Bronchial epithelial cell (primary cell): ENCODE measurements at places on chromosomes 12 and 14. TPM values are rescaled to one million over a fixed set of nuclear protein-coding genes. Genes with fewer than 3 reads are reported as not detected.

GRCh38 chr12:117792471-117792870, 176.3 kb downstream of the KSR2 start:
- no peak for DNase-seq

GRCh38 chr14:77241955-77242354, 29.1 kb downstream of the NGB start:
- DNase-seq, result no peak

DNA sequence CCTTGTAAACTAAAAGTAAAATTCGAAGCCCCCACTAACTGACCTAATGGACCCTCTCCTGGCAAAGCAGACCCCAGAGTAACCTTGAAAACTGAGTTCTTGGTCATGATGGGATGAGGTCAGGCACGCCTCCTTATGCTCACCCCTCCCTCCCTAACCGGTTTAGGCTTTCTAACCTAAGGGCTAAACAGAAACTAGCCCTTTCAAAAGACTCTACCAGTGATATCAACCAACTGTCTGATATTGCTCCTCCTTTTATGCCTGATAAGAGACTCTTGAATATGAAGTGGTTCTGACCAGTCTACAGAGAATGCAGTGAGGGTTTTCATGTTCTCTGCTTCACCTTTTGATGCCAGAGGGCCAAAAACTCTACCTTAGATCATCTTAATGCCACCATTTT, 4.8 kb upstream of the LPCAT3 start:
- DNase-seq, result no peak

DNA sequence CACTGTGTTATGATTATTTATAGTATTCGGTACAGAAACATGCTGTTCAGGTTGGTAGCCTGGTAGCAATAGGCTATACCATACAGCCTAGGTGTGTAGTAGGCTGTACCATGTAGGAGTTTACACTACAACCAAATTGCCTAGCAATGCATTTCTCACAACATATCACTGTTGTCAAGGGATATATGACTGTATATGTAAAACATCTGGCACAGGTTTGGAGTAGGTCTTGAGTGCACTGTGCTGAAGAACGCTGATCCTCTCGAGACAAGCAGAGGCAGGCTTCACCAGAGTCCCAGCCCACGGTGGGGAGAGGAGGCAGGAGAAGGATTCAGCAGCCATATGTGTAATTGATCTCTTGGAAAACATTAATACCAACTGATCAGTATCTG, 15.0 kb upstream of the TBX5 start:
- no peak for DNase-seq

DNA sequence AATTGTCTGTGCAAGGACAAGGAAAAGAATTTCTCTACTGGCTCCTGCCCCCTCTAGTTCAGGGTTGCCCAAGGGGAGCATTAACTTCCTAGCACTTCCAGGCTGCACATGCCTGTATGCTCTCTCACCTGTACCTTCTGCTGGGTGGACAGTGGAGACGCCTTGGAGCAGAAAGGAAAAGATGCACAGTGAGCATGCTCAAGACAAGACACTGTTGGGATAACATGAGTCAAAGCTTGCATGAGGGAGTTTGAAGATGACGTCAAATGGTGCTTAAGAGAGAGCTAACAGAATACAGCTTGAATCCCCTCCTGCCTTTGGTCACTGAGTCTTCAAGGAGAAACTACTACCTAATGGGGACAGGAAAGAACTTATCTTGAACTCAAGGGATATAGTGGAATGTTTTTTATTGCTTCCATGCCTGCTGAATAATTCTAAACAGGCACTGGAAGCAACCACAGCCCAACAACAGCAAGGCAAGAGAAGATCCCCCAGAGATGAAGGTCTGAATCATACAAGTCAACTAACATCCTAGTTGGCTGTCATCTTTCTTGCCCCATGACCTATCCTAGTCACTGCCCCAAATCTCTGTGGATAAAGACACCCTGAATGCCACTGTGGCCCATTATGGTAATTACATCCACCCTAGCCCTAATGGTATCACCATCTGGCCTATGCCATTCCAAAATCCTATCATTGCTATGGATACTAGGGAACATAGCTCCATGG, 23.5 kb downstream of the RPS6KA5 start:
- no peak for DNase-seq

GRCh38 chr12:6450091-6450868, 1.6 kb upstream of the TAPBPL start:
- no peak for DNase-seq

DNA sequence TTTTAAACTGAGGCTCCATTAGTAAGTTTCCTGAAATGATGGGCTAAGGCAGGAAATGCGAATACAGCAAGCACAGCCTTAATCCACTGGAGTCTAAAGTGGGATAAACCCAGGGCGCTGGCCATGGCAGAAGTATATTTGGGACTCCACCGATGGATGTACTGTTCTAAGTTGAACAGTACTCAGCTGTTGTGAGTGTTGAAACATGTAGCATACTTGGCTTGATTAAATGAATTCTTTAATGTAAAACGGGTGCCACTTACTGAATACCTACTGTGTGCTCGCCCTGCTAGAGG, 996 bp downstream of the SSPN start:
- DNase-seq, result no peak

DNA sequence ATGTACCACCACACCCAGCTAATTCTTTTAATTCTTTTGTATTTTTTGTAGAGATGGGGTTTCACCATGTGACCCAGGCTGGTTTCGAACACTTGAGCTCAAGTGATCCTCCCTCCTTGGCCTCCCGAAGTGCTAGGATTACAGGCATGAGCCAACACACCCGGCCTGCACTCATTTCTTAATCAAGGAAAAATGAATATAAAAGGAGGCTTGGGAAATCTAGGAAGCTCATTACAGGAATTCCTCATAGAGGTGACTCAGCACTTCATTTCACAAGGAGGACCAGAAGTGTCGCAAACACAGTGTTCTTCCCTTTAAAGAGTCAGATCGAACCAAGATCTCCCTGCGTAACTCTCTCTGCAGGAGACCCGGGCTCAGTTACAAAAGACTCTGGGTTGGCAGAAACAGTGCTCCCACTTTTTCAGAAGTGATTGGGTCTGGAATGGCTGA, 30.3 kb downstream of the NFKBIA start:
- DNase-seq, result peak; percentile 99

The GPR84 gene
- total RNA-seq, result 0.13 TPM in 1 of 2 replicates, not detected in the other

The KRT3 gene
- under 0.01 and 0.13 TPM in 2 replicates for total RNA-seq

The VRTN gene
- not detected in 2 replicates for total RNA-seq

The KCNJ8 gene
- under 0.01 TPM in 1 of 2 replicates, not detected in the other for total RNA-seq
